ENCODE measurements at places on chromosomes 1 and 21. TPM values are rescaled to one million over a fixed set of nuclear protein-coding genes. Genes with fewer than 3 reads are reported as not detected.

DNA sequence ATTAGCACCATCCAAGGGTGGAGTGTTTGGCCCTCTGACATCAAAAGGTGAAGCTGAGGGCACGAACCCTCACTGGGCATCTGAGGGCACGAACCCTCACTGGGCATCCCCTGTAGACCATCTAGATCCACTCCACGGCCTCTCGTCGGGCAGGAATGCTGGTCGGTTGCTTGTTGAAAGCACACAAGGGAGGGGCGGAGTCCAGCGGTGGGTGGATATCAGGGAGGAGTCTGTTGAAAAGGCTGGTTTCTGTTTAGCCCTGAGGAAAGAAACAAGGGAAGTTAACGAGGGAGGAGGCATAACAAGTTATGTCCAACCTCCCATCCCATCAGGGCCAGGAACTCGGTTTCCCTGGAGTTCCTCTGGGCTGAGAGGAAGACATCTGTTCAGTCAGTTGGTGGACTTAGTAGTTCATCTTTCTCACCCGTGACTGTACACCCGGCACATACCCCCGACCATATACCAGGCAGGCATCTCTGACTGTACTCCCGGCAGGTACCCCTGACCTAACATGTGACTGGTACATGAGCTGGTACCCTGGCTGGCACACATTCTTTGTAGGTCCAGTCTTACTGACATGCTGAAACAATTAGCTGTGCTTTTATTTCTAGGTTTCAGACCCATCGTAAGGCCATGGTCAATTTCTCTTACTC, 32.1 kb upstream of the PDE9A start:
- DNase-seq = no peak

Gene CRYZ
- total RNA-seq = 49.8 TPM

DNA sequence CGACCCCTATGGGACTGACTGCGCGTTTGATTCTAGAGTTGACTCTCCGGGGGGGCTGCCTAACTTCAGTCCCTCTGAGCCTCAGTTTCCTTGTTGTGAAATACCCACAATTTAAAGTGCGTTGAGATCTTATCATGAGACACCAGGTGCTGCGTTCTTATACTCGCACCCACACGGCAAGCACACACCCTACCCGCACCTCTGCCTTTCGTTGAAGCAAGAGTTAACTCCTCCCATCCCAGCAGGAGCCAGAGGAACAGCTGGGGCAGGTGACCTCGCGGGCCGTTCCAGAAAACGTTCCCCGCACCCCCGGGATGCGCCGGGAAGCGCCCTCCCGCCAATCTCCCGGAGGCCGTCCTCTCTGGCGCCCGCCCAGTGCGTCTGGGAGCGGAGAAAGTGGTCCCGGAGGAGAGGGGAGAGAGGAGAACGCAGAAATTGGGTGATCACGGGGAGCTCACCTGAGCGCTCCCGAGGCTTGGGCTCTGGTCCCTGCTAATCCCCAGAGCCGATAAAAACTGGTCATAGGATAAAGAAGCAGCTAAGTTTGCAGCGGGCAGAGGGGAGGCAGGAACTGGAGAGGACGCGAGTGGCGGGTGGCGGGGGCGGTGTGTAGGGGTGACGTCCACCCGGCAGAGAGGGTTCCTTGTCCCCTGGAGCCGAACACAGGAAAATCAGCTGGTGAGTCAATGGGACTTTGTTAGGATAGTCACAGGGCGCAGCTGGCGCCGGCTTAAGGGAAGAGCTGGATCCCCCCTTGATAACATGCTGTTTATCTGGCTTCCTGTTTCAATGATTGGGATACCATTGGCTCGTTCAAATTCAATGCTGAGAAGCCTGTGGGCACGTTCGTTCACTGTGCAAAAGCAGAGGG, 869 bp downstream of the NAV1 start:
- DNase-seq = peak; percentile 54

DNA sequence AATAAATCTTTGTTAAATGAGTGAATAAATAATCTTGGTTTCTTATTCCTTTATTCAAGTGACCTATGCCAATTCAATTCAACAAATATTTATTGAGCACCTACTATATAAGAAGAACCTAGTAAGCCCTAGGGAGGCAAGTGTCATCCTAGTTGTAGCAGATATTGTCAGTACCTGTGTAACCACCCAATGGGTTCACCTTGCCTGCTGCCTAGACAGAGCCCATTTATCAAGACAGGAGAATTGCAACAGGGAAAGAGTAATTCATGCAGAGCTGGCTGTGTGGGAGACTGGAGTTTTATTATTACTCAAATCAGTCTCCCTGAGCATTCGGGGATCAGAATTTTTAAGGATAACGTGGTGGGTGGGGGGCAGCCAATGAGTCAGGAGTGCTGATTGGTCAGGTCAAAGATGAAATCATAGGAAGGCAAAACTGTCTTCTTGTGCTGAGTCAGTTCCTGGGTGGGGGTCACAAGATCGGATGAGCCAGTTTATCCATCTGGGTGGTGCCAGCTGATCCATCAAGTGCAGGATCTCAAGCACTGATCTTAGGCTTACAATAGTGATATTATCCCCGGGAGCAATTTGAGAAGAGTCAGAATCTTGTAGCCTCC, 53.8 kb upstream of the KCNA3 start:
- DNase-seq = no peak

DNA sequence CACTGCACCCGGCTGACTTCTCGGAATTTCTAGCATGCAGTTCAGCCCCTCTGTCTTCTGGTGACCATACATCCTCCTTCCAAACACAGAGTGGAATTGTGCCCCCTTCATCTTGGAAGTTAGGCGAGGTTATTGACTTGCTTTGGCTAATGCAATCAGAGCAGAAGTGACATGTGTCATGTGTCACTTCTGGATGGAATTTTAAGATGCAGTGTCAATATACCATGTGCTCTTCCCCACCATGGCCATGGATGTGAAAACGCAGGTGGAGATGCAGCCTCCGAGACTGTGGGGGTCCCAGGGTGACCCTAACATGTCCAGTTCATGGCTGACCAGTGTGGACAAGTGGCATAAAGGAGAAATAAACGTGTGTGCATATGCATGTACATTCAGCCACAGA, 83.0 kb downstream of the KCNJ6 start:
- DNase-seq = no peak

GRCh38 chr1:19764848-19765247, 34.9 kb downstream of the TMCO4 start:
- DNase-seq = no peak

Gene LMX1A
- not detected for total RNA-seq

GRCh38 chr1:1687846-1688245, 4.7 kb downstream of the SLC35E2B start:
- no peak for DNase-seq

GRCh38 chr1:41525891-41526587, 41.6 kb upstream of the EDN2 start:
- DNase-seq = no peak

DNA sequence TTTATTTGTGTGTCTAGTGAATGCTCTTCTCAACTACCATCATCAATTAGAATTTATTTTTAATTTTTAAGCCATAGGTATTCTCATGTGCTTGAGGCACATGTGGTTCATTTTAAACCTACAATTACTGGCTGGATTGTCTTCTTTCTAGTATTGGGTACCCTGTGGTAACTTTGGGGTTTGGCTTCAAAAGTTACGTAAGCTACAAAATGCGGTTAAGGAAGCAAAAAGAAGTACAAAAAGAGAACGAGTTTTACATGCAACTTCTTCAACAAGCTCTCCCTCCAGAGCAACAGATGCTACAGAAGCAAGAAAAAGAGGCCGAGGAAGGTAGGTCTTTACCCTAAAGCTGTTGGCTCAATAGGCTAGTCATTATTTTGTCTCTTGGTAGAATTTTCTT, 25.8 kb downstream of the MACO1 start:
- no peak for DNase-seq

GRCh38 chr1:47679826-47680225, 242.0 kb downstream of the FOXD2 start:
- no peak for DNase-seq

DNA sequence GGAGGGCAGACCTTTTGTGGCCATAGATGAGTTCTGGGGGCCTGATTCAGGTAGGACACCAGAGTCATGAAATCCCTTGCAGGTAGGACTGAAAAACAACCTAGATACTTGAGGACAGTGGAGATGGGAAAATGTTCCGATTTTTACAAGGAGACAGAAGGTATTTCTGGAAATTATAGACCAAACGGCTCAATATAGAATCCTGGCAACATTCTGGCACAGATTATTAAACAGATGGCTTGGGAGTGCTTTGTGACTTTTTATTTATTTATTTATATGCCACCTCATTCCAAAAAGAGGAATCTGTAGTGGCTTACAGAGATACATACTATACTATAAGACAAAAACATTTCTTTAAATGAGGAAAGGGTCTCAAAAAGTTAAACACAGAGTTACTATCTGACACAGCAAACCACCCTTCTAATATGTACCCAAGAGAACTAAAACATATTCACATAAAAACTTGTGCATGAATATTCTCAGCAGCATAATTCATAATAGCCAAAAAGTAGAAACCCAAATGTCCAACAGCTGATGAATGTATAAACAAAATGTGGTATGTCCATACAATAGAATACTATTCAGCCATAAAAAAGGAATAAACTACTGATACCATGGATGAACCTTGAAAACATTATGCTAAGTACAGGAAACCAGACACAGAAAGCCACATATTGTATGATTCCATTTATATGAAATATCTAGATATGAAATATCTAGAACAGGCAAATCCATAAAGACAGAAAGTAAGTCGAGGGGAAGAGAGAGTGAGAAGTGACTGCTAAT, 49.8 kb downstream of the CDK18 start:
- no peak for DNase-seq

Gene GPR52
- not detected for total RNA-seq

Gene ETV3L
- total RNA-seq = not detected

Gene LCE2C
- not detected for total RNA-seq

DNA sequence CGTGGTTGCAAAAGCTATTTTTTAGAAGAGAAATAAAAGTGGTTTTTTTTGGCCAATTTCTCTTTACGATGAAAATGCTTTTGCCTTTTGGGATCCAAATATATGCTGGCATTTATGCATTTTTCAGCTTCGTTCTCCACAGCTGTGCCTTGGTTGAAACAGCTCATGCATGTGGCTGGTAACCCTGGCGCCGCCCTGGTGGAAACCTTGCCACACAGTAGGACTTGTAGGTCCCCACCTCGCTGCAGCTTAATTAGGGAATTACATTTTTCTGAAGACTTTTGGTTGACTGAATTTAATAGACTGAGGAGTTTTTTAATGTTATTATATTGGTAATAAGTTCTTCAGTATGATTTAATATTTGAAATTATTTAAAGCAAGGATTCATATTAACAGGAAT, 12.7 kb upstream of the PCP4 start:
- DNase-seq = no peak
